NCI-H146 (cell line): ENCODE measurements at places on chromosomes 1 and 21.

GRCh38 chr1:116674011-116674531 lies 6.5 kb upstream of the IGSF3 start:
- DNase-seq: no peak

GRCh38 chr1:236165238-236165981 lies 23.1 kb downstream of the GPR137B start:
- DNase-seq: no peak

GRCh38 chr1:175287377-175287776 lies 94.8 kb upstream of the KIAA0040 start:
- DNase-seq: no peak

GRCh38 chr1:154714052-154714623 lies 106.2 kb upstream of the ADAR start:
- no peak for DNase-seq

- no peak for DNase-seq
Measured at GRCh38 chr21:46397993-46398392, 60.7 kb upstream of the DIP2A start.

DNA sequence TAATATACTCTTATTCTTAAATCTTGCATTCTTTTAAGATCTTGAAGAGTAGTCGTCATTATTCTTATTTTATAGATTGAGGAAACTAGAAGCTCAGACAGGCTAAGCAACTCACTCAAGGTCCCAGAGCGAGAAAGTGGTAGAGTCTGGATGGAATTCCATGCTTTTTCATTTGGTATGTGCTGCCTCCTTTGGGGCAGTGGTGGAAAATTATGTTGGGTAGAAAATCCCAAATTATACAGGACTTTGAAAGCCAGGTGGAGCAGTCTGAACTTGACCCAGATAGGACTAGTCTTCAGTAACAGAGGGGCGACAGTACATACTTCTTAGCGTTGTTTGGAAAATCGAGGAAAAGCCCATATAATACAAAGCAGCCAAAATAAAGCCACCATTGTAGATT lies 205.6 kb downstream of the ATG4C start:
- DNase-seq: no peak

GRCh38 chr1:15876357-15877055 lies 29.0 kb downstream of the SPEN start:
- DNase-seq: no peak

GRCh38 chr1:227330279-227331076 lies 12.2 kb upstream of the CDC42BPA start:
- DNase-seq: no peak

DNA sequence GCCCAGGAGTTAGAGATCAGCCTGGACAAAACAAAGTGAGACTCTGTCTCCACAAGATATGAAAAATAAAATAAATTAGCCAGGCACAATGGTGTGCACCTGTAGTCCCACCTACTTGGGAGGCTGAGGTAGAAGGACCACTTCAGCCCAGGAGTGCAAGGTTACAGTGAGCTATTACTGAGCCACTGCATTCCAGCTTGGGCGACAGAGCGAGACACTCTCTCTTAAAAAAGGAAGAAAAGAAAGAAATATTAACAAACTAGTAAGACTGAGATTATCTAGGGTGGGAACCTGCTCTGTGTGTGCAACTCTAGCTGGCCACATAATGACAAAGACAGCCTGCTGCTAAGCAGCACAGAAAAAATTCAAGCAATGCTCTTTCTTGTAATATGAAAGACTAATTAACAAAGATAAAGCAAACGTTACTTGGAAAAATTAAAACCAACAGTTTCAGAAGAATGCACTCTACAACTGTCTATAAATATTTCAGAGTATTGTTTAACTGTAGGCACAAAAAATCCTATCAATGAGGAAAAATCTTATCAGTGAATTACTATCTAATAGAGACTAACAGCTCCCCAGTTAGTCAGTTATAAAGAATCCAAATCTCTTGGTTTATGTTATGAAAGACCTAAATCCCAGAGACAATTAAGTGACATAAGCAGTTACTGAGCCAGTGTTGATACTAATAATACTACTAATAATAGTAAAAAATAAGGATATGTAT lies 74.5 kb downstream of the ENAH start:
- DNase-seq: no peak

DNA sequence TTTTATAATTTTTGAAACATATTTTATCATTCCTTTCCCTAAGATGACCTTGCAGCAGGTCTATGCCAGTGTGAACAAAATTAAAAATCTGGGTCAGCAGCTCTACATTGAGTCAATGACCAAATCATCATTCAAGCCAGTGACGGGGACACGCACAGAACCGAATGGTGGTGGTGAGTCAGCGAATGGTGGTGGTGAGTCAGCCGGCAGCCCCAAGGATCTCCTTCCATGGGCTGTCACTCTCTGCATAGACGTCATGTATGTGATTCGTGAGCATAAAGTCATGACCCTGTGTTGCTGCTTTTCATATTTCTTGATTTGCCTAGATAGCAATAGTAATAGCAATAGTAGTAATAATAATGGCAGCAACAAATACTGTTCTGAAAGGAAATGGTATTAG lies 26.3 kb downstream of the PER3 start:
- DNase-seq: no peak

DNA sequence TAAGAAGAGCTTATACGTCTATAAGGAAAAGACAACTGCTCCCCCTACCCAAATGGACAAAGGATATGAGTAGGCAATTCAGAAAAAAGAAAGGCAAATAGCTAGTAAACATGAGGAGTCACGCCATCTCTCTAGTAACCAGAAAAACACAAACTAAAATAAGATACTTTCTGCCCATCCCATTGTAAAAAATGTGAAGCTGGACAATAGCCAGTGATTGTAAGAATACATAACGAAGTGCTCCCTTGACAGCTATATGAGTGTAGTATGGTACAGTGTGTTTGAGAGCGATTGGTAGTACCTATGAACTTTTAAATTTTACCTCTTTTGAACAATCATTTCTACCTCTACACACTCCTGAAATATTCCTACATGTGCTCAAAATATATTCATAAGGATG lies 7.5 kb upstream of the GJA8 start:
- no peak for DNase-seq

DNA sequence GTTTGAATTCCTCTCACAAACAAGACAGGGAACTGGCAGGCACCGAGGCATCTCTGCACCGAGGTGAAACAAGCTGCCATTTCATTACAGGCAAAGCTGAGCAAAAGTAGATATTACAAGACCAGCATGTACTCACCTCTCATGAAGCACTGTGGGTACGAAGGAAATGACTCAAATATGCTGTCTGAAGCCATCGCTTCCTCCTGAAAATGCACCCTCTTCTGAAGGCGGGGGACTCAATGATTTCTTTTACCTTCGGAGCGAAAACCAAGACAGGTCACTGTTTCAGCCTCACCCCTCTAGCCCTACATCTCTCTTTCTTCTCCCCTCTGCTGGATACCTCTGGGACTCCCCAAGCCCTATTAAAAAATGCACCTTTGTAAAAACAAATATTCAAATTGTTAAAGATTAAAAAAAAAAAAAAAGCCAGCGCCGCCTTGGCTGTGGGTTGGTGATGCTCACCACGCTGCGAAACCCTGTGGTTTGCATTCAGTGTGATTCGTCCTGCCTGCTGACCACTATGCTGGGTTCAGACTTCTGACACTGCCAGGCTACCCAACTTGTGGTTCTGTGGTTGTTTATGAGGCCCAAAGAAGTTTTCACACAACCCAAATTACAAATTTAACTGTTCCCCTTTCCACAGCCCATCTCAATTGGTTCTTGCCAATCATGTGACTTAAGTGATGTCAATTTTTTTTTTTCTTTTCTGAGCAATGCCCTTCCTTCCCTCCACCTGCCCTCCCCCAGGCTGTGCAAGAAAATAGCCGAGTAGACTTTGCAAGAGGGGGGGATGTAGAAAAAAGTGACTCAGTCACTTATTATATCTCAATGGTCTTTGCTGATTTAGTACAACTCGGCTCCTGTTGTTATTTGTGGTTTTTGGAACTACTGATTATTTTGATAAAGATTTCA lies at the start of gene RUNX1:
Gene RUNX1 (minus strand): TSS at position 597 of the 912 bp plus-strand sequence.
- DNase-seq: no peak

DNA sequence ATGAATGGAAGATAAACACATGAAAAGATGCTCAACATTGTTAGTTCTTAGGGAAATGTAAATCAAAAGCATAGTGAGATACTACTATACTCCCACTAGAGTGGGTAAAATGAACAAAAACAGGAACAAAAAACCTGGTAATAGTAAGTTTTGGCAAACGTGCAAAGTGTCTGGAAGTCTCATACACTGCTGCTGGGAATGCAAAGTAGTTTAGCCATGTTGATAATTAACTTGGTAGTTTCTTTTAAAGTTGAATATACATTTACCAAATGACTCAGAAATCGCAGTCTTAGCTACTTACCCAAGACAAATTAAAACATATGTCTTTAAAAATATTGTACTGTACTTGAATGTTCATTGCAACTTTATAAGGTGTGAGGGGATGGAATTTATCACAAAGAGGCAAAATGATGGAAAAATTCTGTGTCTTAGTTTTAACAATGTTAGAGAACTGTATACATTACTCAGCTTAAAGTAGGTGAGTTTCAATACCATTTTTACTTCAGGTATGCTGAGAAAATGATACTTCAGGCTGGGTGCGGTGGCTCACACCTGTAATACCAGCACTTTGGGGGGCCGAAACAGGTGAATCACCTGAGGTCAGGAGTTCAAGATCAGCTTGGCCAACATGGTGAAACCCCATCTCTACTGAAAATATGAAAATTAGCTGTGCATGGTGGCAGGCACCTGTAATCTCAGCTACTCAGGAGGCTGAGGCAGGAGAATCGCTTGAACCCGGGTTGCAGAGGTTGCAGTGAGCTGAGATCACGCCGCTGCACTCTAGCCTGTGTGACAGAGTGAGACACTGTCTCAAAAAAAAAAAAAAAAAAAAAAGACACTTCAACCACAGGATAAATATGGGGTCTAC lies 102.3 kb downstream of the PDE4B start:
- no peak for DNase-seq

DNA sequence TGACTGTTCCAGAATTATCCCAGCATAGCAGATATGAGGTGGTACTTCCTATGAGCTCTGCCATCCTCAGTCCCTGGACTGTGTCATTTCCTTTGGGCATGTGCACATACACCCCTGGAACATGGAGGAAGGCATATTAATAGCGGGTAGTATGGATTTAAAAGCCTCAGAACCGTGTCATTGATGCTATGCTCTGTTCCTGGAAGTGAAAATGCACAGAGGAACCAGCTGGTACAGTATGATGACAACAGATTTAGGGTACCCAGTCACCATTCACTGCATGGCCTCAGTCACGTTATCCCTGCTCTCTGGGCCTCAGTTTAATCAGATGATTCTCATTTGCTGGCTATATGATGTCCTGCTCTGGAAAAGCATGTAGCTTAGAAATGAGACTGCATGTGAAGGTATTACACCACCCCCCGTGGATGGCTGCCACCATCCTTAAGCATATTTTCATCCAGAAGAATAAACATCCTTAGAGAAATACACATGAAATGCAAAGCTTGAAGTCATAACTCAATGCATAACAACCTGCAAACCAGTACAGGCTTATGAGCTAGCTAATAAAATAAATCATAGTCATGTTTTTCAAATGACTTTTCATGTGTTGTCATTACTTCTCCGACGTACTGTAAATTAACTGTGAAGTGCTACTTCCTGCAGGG lies 37.8 kb downstream of the SETD4 start:
- DNase-seq: no peak

DNA sequence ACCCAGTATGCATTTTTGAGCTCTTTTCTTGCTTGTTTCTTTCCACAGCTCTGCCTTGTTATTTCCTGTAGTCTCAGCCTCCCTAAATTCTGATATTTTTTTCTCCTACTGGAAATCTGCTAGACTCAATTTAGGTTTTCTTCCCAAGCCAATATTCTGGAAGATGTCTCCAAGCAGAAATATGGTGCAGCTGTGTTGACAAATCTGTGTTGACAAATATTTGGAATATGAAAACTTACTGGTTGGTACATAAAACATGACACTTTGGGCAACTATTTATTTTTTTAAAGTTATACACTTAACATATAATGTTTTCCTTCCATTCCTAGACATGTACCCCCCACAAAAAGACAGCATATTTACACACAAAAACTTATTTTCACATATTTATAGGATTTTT lies 1048.4 kb downstream of the NCAM2 start:
- no peak for DNase-seq

- DNase-seq: no peak
Measured at GRCh38 chr21:17660862-17661261, 48.2 kb upstream of the BTG3 start.

DNA sequence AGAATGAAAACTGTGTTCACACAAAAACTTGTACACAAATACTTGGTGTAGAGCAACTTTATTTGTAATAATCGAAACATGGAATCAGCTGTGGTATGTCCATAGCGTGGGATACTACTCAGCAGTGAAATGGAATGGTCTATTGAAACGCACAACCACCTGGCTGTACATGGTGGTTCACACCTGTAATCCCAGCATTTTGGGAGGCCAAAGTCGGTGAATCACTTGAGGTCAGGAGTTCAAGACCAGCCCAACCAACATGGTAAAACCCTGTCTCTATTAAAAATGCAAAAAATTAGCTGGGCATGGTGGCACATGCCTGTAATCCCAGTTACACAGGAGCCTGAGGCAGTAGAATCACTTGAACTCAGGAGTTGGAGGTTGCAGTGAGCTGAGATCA lies 356.8 kb downstream of the RYR2 start:
- DNase-seq: no peak

DNA sequence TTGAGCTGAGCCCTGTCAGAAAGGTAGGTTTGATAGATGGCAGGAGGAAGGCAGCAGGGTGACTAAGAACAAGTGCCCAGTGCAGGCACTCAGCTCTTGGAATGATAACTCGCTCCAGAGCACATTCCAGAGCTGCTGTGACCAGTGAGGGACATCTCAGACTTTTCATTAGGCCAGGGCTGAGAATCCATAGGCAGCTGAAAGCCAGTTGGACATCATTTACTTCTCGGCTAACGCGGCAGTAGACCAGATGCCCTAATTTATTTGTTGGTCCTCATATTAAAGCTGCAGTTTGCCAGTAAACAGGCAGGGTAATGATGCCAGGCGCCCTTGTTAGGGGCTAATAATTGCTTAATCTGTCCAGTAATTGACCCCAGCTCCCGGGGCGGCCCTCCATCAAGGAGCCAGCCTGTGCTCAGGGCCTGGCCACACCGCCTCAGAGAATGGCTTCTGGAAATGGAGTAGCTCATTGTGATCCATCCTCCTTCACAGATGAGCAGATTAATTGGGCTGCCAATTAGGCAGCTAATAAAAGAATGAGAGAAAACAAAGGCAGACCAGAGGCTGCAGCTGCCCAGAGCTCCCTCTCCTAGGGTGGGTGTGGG lies 122.0 kb downstream of the BEND5 start:
- DNase-seq: peak; percentile 63
